ENCODE measurements at places on chromosomes 5 and 9.
A peak's percentile ranks its signal among the peaks of the same experiment; 100 is the strongest.

GRCh38 chr9:82601293-82601771, 461.6 kb downstream of the RASEF start:
- no peak overlapping the region for H3K27ac ChIP-seq
- H3K36me3 ChIP-seq = no peaks in the 10 kb centered on the region
- peaks cover 9% of the 10 kb centered on the region for H3K4me1 ChIP-seq
- H3K4me3 ChIP-seq = no peak overlapping the region
- H3K27me3 ChIP-seq = no peaks in the 10 kb centered on the region
- DNase-seq = peak; percentile 20

DNA sequence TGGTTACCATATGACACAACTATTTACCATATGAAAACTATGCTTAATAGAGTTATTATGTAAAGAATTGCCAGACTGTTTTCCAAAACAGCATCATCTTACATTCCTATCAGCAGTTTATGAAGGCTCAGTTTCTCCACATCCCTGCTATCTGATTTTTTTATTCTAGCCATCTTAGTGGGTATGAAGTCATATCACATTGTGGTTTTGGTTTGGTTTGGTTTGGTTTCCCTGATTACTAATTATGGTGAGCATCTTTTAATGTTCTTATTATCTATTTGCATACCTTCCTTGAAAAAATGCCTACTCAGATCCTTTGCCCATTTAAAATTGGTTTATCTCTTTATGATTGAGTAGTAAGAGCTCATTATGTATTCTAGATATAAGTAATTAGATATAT, 199.4 kb upstream of the NFIL3 start:
- no peaks in the 10 kb centered on the region for H3K4me1 ChIP-seq
- DNase-seq = no peak

- no peaks in the 10 kb centered on the region for H3K4me1 ChIP-seq
- no peak overlapping the region for H3K4me3 ChIP-seq
- H3K27me3 ChIP-seq = no peaks in the 10 kb centered on the region
Measured at GRCh38 chr9:134545215-134545542, 96.4 kb upstream of the COL5A1 start.

DNA sequence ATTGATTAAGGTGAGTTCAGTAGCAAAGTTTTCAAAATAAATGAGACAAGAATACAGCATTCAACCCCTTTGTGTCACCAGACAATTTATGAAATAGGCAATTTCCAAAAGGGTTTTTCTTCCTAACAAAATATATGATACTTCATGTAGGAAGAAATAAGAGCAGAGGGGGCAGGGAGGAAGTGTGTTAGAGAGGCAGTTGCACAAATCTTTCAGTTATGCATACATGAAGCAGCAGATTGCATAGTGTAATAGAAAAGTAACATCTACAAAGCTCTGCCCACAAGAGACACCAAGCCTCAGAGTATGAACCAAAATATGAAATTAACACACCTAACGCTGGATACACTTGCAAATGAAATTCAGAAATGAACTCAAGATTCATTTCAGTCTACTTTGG, 157.0 kb downstream of the DENND1A start:
- H3K4me3 ChIP-seq = no peak overlapping the region
- H3K4me1 ChIP-seq = no peaks in the 10 kb centered on the region
- DNase-seq = no peak
- no peak overlapping the region for H3K27ac ChIP-seq

- H3K4me1 ChIP-seq = no peaks in the 10 kb centered on the region
- H3K4me3 ChIP-seq = no peak overlapping the region
- H3K27me3 ChIP-seq = no peaks in the 10 kb centered on the region
- DNase-seq = no peak
Measured at GRCh38 chr9:73347720-73348119, 196.1 kb downstream of the ANXA1 start.

- H3K27ac ChIP-seq = no peak overlapping the region
- no peaks in the 10 kb centered on the region for H3K27me3 ChIP-seq
- DNase-seq = no peak
- no peak overlapping the region for H3K4me3 ChIP-seq
- H3K36me3 ChIP-seq = no peaks in the 10 kb centered on the region
Measured at GRCh38 chr5:54799645-54800044, 185.7 kb downstream of the ESM1 start.

DNA sequence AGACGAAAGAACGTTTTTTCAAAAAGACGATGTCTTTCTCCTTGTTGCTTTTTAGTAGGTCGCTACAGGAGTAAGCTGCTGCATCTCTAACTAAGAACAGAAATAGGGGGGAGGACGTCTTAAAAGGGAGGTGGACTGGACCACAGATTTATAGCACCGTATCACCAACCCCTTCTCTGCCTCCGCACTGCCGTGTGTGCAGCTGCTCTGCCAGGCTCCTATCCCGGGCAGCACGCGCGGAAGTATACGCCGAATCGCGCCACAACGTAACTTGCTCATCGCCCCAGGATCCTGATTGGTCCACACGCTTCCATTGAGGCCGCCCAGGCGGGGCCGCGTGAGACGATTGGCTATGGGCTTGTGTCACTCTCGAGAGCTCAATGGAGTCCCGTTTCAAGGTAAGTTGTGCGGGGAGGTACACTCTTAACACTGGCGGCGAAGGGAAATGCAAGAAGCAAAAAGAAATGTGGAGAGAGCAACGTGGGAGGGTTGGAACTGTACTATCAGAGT, at the start of gene ELAVL2:
Gene ELAVL2 (minus strand): TSS at position 121 of the 510 bp plus-strand sequence. CDS start 64,006 bp downstream, outside the sequence.
- DNase-seq = peak; percentile 0
- peaks cover 39% of the 10 kb centered on the region for H3K27me3 ChIP-seq
- H3K36me3 ChIP-seq = no peaks in the 10 kb centered on the region
- no peak within 1 kb of the TSS for H3K4me3 ChIP-seq
- H3K27ac ChIP-seq = no peak within 1 kb of the TSS

DNA sequence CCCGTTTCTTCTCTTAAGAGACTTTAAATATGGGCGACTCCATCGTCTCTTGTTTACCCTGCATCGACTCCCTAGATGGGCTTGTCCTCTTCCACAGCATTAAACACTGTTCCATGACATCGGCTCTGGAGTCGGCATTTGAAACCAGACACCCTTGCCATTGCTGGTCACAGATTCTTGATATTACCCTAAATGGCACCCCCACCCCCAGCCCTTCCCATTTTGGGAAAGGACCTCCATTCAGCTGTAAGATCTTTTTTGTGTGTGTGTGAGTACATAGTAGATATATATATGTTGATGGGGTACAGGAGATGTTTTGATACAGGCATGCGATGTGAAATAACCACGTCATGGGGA, 51.1 kb upstream of the SH3PXD2B start:
- H3K27me3 ChIP-seq = no peaks in the 10 kb centered on the region
- DNase-seq = no peak
- H3K4me3 ChIP-seq = no peak overlapping the region
- H3K4me1 ChIP-seq = no peaks in the 10 kb centered on the region

DNA sequence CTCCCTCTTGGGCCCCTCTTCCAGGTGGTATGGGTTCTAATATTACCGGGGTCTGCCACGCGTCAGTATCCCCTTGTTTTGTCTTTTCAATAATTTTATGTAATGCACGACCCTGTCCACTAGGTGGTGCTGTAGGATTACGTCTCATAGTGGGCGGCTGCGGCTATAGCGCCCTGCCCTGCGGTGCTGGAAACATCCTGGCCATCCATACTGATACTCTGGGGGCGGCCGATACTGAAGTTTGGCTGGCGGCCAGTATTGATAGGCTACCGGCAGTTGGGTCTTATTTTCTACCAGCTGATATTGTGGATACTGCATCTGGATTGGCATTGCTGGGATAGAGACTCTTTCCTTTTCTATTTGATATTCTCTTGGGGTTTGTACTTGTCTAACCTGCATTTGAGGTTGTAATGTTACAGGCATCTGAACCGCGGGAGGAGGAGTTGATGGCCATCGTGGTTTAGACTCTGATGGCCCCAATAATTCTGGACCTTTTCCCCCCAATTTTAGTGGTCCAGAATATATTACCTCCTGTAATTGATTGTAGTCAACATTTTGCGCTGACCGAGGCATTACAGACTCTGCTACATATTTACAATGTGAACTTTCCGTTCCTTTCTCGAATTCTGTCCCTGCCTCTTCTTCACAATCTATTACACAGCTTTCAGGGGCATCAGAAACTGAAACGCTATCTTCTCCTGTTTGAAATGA, 3.3 kb upstream of the TMEM141 start:
- H3K4me3 ChIP-seq = no peak overlapping the region
- H3K27ac ChIP-seq = peak overlapping the region; percentile 91
- H3K4me1 ChIP-seq = no peaks in the 10 kb centered on the region
- peaks cover 12% of the 10 kb centered on the region for H3K36me3 ChIP-seq
- no peaks in the 10 kb centered on the region for H3K27me3 ChIP-seq
- peak; percentile 78 for DNase-seq

GRCh38 chr9:108615152-108615551, 240.6 kb downstream of the ACTL7B start:
- H3K4me1 ChIP-seq = peaks cover 7% of the 10 kb centered on the region
- no peak overlapping the region for H3K27ac ChIP-seq
- no peaks in the 10 kb centered on the region for H3K36me3 ChIP-seq
- DNase-seq = no peak

DNA sequence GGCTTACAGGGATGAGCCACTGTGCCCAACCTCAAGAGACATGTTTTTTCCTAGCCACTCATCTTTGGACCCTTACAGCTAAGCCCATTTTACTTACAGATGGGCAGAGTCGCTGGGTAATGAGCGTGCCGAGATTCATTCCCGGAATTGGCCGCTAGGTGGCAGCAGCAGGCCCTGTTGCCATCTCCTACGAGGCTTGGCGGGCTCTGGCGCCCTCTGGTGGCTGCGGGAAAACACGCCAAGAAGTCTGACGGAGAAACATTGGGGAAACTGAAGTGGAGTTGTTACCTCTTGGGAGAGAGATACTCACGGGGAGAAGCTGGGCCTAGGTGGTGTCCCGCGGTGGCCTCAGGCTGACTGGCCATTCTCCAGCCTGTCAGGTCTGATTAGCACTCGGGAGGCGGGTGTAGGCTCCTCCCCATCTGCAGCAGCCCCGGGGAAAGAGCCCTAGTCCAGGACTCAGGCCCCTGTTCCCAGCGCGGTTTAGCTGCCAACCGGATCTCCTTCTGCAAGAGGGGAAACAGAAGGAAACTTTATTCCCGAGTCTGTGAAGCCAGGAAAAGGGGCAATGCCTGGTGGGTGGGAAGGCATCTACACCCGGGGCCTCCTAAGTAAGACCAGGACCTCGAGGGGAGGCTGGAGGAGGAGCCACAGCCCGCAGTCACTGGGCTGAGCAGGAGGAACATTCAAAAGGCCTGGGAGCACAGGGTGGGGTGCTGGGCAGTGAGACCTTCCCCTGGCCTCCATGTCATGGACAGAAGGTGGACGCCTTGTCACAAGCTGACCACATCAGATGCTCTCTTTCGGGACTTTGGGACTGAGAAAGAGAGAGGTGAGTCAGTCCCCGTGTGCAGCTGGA, 9.7 kb downstream of the PTGES2 start:
- no peaks in the 10 kb centered on the region for H3K27me3 ChIP-seq
- peaks cover 78% of the 10 kb centered on the region for H3K36me3 ChIP-seq

- H3K4me3 ChIP-seq = no peak overlapping the region
- no peak for DNase-seq
- peaks cover 5% of the 10 kb centered on the region for H3K36me3 ChIP-seq
- no peaks in the 10 kb centered on the region for H3K27me3 ChIP-seq
Measured at GRCh38 chr5:31471916-31472315, 60.0 kb downstream of the DROSHA start.

GRCh38 chr5:127870914-127871313, 167.7 kb downstream of the CCDC192 start:
- H3K4me1 ChIP-seq = no peaks in the 10 kb centered on the region
- no peak overlapping the region for H3K27ac ChIP-seq
- no peak for DNase-seq
- no peaks in the 10 kb centered on the region for H3K36me3 ChIP-seq

DNA sequence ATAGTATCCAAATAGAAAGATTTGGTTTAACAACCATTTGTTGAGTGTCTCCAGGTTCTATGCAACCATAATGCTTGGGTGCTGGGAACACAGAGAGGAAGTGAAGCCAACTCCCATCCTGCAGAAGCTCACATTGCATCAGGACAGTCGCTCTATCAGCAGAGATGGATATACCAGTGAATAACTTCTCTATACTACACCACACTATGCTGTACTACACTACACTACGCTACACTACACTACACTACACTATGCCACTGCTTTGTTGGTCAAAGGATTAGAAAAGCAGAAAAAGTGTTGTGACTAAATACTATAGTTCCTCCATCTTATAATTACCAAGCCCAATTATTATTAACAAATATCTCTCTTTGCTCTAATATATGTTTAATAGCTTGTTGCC, 89.2 kb upstream of the PRRC1 start:
- H3K27me3 ChIP-seq = no peaks in the 10 kb centered on the region
- no peak for DNase-seq
- H3K27ac ChIP-seq = no peak overlapping the region
- no peaks in the 10 kb centered on the region for H3K36me3 ChIP-seq
- no peaks in the 10 kb centered on the region for H3K4me1 ChIP-seq

GRCh38 chr9:15524845-15525455, 14.2 kb upstream of the PSIP1 start:
- H3K4me3 ChIP-seq = no peak overlapping the region
- no peak overlapping the region for H3K27ac ChIP-seq
- H3K36me3 ChIP-seq = no peaks in the 10 kb centered on the region
- no peaks in the 10 kb centered on the region for H3K4me1 ChIP-seq

- no peak overlapping the region for H3K27ac ChIP-seq
- H3K4me1 ChIP-seq = peaks cover 6% of the 10 kb centered on the region
- H3K27me3 ChIP-seq = no peaks in the 10 kb centered on the region
Measured at GRCh38 chr5:1123418-1124147, 11.7 kb upstream of the SLC12A7 start.

DNA sequence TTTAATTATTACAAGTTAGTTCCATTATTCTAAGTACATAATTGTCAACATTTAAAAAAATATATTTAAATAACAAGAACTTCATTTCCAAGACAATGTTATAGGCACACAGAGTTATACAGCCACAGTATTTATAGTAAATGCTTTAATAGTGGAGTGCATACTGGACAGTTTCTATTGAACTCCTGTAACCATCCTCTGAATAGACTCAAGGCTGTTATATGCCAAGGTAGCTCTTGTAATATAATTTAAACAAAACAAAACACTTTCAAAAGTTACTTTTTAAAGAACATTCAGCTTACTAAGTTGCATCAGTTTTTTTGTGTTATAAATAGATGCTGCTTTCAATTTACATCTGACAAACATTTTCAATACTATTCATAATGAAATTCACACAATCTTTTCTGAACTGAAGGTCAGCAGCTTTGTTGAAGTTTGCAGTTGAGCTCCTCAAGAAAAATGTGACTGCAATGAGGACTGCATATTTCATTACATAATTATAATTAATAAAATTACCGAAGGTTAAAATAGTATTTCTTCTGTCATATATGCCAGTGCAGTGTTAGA, 549.9 kb upstream of the CYLC2 start:
- no peaks in the 10 kb centered on the region for H3K4me1 ChIP-seq
- no peak overlapping the region for H3K27ac ChIP-seq
- no peak for DNase-seq
- H3K4me3 ChIP-seq = no peak overlapping the region
